GM04504 (cell line): ENCODE measurements at places on chromosomes 13 and 19.

DNA sequence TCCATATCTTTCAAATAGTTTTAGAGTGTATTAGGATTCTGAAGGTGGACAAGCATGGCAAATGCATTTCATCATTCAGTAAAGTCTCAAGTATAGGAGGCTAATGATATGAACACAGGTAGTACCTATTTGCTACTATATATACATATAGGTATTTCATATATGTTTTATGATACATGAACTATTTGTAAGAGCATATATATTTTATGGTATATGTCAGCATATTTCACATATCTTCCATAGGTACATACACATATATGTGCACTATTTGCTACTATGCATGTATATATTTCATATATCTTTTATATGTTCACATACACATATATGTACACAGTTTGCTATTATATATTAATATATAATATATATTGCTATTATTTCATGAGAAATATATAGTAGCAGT, 1291.7 kb upstream of the MIR17HG start:
- DNase-seq = no peak

- DNase-seq = no peak
These were observed 12.8 kb upstream of the SELENOW start for GRCh38 chr19:47765523-47766358.

GRCh38 chr13:41061914-41062837, 867 bp downstream of the WBP4 start:
- DNase-seq = no peak

DNA sequence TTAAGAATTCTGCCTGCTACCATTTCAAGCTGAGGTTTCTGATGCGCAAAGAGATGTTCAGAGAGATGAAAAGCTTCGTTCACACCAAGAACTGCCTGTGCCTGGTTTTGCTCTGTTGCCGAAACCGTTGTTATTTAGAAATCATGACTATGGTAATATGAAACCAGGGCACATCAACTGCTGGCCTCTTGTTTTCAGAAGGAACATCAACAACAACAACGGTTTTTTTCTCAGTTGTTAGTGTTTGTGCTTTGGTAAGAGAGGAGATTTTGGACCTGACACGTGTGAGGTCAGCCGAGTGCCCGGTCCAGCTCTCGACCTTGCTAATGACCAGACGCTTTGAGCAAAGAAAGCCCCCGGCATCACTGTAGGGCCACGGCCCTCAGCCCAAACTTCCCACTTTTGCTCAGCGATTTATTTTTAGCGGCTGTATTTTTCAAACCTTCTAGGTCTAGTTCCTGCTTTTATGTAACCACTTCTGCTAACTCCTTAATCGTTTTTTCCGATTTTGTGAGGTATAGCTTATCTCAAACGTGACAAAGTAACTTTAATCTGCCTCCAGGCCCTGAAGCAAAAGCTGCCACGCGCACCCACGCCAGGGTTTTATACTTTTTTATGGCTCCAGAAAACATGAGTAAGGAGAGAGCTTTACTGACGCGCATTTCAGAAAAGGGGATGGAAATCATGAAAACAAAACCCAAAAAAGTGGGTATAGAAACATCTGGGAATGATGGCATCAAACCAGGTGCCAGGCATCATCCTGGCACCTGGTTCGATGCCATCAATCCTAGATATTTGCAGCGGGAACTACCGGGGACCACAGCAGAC, 42.0 kb downstream of the KLF2 start:
- DNase-seq = no peak

- no peak for DNase-seq
These were observed 67.4 kb downstream of the CDADC1 start for GRCh38 chr13:49315036-49315565.

GRCh38 chr13:51978796-51979556, 32.3 kb downstream of the ATP7B start:
- no peak for DNase-seq

DNA sequence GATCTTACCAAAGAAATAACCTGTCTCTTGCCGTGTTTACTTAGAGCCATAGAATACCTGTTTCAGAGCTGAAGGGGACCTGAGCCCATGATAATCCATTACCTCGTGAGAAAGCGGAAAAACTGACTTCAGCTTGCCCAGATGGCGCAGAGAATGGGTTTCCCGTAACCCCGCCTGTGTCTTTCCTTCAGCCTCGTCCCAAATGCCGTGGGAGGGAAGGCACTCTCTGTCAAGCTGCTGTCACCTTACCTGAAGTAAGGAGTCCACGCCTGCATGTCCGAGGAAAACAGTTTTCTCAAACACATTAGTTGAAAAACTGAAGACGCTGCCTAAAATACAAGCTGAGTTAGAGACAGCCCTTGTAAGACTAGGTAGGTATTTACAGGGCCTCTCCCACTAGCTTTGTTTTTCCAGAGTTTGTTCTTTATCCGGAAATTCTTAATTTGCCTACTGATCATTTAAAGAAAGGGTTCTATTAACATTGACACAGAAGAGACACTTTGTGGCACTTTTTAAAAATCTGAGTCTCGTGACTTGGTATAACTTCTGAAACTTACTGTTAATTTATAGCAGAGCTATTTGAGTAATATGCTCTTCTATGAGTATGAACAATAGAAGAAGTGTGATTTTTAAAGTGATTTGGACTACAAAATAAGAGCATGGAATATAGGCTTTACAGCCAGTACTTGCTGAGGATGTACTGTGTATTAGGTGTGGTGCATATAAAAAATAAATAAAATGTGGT, 1.3 kb upstream of the INTS6 start:
- no peak for DNase-seq

DNA sequence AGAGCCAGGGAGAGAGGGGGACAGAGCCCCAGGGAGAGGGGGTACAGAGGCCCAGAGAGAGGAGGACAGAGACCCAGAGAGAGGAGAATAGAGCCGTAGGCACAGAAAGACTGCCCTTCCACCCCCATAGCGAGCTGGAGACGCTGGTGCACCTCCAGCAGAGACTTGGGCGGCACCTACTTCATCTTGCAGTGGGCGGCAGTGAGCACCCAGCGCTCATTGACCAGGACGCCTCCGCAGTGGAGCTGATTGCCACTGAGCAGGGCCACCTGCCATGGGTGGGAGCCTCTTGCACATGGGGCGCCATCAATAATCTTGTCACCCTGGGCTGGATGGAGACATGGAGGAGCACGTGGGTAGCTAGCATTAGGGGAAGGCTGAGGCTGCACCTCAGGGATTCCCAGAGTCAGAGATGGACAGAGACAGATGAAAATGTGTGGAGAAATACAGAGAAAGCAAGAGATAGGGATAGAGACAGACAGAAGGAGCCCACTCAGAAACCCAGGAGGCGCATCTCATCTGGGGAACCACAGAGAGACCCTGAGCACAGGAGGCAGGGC, 2.0 kb downstream of the KLK7 start:
- DNase-seq = no peak

- DNase-seq = no peak
These were observed 65.9 kb upstream of the ZNF599 start for GRCh38 chr19:34838753-34839431.

DNA sequence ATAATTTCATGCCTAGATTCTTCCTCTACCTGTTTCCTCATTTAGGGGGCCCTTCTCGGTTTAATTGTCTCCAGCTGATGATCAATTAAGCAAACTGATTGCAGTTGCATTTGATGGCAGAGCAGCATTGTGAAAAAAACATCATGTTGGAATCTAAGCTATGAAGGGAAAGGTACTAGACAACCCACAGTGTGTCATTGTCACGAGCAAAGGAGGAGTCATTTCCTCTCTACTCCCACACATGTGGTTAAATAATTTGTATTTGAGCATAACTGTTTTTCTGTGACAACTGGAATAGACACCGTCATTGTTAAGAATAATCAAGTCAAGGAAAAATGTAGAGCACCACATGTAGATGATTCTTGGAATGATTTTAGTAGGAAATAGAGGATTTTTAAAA, 240.3 kb downstream of the DCT start:
- no peak for DNase-seq

DNA sequence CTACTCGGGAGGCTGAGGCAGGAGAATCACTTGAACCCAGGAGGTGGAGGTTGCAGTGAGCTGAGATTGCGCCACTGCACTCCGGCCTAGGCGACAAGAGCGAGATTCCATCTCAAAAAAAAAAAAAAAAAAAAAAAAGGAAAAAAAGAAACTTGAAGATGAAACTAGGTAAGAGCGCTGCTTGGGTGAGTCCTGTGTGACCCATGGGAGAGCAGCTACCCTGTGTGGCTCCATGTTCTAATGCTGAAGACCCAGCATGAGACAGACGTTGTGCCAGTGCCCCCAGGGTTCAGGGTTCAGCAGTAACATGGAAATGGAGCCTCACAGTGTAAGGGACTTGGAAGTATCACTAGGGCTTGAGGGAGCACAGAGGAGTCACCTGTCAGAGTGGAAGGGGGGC, 5.9 kb downstream of the ZNF784 start:
- DNase-seq = no peak

DNA sequence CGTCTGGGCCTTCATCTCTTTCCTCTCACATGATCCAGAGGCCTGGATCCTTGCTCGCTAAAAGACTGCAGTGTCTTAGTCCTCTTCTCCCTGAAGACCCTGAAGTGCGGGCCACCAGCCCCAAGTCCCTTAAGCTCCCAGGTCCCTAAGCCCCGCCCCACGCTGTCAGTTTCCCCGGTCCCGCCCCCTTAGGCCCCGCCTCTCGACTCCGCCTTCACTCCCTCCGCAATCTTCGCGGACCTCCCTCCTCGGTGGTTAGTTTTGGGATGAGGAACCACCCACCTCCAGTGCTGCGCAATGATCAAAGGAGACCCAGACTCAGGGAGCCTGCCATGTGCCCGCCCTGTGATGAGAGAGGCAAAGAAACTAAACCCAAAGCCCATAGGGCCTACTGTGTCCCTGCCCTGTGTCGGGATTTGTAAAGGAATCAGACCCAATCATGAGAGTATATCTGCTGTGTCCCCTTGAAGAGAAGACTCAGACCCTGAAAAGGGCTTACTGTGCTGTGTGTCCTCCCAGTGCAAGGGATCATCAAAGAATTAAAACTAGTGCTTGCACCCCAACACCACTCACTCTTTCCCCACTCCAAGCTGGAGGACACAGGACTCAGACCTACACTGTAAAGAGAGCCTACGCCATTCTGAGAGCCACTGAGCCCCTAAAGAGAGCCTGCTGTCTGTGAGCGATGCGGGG, 3.0 kb upstream of the COX6B1 start:
- no peak for DNase-seq

DNA sequence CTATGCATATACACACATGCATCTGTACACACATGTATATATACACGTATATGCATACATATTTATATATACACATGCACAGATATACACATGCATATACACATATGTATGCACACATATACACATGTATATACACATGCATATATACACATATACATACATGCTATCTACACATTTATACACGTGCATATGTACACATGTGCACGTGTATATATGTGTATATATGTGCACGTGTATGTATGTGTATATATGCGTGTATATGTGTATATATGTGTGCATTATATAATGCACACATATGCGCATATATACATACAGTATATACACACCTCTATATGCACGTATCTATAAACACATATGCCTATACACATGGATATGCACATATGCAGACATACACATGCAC, 17.8 kb downstream of the ARHGEF7 start:
- no peak for DNase-seq

DNA sequence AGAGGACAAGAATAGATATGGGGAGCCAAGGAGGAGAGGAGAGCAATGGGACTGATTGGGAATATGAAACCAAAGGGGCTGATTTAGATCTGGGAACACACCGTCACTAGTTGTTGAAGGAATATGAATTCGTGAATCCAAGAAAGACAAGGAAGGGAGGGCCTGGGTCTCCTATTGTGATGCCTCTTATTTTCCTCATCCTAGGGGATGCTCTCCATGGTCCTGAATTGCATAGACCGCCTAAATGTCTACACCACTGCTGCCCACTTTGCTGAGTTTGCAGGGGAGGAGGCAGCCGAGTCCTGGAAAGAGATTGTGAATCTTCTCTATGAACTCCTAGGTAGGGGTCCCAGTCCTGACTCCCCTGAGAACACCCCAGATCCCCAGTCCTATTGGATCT, 21.5 kb downstream of the RYR1 start:
- peak; percentile 1 for DNase-seq

DNA sequence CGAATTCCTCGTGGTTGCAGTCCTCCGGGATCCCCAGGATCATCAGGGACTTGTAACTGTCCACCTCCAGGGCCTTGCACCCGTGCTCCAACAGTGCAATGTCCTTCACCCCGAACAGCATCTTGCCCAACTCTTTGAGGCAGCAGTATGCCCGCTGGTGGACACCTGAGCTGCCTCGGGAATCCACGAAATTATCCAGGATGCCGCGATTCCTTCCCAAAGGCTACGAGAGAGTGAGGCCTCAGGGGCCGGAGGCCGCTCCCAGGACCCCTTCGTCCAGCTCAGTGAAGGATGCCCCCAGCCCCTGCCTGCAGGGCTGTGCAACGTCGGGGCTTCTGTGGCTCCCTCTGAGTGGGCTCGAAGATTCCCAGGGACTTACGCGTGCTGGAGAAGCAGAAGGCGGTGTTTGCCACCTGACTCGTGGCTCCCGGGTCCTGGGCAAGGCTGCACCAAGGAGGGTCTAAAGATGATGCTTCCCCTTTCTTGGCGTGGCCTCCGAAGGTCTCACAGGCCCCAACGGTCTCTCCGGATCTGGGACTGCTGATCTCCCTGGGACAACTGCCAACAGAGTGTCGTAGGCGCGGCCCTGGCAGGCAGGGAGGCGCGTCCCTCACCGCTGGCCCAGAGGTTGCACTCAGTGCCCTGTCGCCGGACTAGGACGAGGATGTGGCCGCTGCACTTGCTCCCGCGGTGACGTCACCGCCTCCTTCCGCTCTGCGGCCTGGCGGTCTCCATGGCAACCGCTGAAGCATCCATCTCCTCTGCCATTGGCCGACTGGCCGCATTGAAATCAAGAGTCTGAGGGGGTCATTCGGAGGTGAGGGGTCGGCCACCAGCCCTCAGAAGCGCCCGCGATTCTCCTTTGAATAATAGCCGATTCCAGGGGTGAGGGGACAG, at the start of gene PNMA8C:
TSS of gene PNMA8C (minus strand) at position 698 of the 897 bp plus-strand sequence. CDS start at position 121, 577 bp downstream.
- DNase-seq = no peak

DNA sequence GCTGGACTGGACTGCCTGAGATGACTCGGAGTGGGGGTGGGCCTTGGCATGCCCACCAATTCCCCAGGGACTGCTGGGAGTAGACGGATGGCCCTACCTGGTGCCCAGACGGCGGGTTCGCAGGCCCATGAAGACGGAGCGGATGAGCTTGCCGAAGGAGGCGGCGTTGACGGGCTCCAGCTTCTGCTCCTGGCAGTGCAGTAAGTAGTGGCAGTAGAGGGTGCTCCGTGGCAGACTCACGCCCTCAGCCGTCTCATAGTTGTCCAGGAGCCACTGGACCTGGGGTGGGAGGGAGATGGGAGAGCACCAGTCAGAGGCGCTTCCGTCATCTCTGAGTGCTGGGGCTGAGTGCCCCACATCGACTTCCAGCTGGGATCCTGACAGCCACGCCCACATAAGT, 17.6 kb downstream of the DCAF15 start:
- no peak for DNase-seq

GRCh38 chr19:50293263-50294004, 35.7 kb downstream of the KCNC3 start:
- no peak for DNase-seq
